ENCODE measurements at places on chromosomes 5 and 9.

DNA sequence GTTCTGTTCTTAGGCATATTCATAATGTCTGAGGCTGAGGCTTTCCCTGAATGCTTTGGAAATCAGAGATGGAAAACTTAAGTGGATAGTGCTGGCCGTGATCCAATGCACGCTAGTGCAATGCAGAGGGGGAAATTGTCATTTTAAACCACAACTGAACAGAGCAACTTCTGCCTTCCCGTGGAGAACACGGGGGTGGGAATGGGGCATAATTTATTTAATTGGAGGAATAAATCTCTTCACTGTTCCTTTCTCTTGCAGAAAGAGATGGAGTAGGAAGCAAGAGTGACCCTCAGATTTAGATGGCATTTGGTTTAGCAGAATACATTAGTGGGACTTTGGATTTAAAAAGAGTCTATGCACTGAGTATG lies 22.9 kb upstream of the NREP start:
- no peak for DNase-seq

DNA sequence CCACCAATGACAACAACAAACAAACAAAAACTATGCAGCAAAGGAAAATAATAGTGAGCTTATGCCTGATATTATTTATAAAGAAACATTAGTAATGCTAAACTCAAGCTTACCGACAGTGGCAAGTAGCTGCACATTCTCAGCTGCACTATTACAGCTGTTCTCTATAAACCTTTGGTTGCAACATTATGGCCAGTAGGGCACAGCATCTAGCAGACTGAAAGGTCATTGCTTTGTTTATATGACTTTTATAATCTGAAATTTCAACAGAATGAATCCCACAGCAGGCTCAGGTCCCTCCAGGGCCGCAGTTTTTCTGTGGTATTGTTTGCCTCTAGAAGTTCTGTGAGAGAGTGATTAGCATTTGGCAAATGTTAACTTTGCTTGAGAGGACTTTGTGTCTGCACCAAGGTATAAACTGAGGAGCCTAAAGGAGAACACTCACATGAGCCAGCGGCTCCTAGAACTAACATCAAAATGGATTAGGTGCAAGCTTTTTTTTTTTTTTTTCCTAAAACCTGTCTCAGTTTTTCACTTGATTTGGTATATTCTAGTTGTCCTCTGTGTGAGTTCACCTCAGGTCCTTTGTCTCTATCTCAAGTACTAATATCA lies 58.3 kb downstream of the IZUMO3 start:
- no peak for DNase-seq

- no peak for DNase-seq
Observed at GRCh38 chr9:109382182-109382581, 61.3 kb upstream of the EPB41L4B start.

DNA sequence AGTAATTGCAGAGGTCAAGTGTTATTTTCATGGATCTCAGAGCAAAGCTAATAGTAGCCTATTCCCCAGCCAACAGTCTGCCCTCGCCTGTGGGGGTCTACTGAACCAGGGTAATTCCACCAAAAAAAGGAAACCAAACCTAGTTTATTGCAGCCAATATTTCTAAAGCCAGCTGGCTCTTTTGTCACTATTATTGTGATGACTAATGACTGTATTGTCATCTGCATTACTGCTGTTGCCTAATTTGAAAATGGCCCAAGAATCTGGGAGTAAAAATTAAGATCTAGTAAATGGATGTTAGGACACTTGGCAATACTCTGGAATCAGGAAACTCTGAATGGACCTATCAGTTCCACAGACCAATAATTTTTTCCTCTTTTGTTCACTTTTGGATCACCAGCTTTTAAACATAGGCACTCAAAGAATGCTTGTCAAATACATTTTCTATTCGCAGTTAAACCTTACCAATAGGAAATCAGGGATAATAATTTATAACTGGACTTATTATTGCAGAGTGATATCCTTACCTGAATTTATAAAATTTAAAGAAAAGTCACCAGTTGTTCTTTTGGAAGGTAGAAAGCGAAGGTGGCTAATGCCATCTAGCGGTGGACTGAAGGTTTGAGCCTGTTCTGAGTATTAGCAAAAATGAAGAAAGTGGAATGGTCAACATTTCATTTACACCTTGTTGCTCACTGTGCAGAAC lies 69.2 kb downstream of the SYK start:
- DNase-seq = peak; percentile 0

- no peak for DNase-seq
Observed at GRCh38 chr5:155189981-155190380, 176.4 kb downstream of the KIF4B start.

DNA sequence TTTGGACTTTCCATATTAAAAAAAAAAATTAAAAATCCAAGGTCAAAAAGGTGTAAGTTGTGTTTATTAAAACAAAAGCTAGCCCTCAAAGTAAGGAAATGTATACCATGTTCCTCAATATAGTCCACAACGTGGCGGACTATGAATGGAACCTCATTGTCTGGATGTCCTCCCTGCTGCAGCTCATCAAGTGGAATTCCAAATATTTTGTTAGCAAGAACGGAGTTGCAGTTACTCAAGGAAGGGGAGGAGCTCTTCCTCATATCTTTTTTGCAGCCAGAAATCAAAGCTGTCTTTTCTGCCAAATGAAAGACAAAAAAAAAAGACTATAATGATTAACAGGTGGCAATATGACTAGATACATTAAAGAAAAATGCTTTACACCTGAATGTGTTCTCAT lies 14.0 kb downstream of the FAM13B start:
- no peak for DNase-seq

DNA sequence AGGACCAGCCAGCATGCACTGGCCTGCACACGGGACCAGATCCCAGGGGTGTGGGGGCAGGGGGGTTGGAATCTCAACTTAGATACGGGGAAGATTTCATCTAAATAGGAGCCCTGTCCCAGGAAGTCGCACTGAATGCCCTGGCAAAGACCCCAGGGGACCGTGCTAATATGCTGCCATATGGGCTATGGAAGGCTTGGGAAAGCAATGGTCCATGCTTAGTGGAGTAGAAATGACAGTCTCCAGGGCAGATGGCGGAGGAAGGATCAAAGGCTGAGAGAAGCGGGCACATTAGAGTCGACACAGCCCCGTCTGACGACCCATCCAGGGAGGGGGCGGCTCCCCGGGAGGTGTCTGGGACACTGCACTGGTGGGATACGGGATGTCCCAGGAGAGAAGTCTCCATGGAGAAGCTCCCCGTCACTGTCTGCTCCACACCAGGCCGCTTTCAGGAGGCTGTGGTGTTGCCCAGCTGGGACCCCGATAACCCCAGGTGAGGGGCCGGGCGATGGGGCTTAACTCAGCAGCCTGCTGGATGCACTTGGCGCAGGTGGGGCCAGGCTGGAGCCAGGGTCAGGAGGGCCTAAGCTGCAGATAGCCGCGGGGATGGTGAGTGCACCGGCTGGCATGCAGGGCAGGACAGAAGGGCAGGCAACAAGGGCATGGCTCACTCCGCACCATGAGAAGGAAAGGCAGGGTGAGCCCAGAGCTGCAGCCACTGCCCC lies 377.7 kb upstream of the IRX1 start:
- DNase-seq = no peak

- no peak for DNase-seq
Observed at GRCh38 chr5:61053937-61054336, 108.3 kb downstream of the SMIM15 start.

DNA sequence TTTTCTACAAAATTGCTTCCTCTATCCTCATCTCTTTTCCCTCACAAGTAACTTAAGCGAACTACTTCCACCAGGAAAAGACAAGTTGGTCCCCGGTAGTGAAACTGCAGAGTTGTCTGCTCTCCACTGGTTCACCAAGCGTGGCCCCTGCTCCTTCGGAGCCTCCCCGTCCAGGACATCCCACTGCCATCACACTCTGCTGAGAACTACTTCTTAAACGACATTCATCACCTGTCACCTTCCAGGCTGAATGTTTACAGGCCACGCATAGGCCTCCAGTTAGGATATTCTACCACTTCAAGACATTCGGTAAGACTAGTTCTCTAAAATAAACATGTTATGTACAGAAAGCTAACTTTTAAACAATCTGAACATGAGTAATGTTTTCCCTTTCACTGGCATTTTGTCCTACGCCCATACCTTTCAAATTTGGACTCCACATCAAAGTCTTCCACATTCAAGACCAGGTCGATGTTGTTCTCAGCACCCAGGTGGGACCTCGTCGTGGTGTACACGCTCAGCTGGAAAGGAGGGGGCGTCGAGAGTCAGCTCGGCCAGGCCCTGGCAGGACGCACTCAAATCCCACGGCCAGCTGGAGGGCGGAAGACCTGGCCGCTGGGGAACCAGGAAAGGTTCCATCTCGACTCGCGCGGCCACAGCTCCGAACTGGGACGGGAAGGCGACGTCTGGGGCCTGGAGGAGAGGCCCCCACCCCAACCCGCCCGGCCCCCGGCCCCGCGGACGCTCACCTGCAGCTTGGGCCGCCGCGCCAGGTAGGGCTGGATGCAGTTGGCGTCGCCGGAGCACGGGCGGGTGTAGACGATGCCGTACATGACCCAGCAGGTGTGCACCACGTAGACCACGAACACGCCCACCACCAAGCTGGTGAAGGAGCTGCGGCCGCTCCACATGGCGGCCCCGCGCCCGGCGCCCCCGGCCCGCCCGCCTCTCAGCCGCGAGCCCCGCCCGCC lies 683 bp downstream of the CLPTM1L start:
- no peak for DNase-seq

DNA sequence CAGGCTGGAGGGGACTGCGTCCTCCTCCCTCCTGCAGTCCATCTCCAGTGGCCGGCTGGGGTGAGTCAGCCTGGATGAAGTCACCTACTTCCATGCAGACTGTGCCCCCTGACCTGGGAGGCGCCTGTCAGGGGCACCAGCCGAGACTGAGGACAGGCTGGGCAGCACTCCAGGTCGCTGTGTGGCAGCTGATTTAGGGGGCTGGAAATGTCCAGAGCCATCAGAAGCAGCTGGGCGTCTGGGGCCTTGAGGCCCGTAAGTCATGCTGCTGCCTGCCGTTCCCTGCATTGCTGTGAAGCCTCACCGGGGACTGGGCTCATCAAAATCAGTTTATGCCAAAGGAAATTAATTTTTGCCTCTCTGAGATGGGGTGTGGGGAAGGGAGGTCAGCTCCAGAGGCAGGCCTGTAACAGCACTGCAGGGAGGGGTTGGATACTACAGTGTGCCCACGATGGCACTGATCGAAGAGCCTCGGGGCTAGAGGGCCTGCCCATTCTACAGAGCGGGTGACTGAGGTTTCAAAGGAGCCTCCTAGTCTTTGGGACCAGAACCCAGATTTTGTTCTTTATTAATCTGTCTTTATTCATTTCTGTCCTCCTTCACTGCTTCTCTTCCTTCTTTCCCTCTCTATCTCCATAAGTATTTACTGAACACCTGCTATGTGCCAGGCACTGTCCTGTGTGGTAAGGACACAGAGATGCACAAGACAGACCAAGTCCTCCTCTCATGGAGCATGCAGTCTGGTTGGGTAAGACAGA lies 70.4 kb upstream of the PSD2 start:
- peak; percentile 51 for DNase-seq

DNA sequence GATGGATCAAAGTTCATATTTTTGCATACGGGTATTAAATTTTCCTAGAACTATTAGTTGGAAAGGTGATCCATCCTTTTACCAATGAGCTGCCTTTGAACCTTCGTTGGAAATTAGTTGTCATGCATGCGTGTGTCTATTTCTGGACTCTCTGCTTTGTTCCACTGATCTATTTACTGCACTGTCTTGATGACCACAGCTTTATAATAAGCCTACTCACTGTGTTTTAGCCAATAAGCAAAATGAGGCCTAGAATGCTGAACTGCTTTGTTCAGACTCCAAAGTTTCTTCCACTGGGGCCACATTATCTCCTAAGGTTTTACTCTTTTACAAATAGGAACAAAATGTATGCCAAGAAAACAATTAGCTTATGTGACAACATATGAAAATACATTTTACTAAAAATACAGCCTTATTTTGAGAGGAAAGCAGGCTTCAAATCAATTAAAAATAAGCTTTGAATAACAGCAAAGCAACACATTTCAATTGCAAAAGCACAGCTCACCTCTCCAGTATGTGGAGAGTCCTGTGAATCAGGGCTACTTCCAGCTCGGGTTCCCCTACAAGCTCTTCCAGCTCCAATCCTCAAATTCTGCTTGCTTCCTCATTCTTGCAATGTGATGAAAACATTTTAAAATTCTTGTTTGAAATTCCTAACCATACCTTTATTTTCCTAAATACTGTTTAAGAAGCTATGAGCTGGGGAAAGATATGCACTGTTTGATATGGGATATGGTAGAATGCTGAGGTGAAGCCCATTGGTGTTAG lies 72.0 kb downstream of the RETREG1 start:
- DNase-seq = no peak

DNA sequence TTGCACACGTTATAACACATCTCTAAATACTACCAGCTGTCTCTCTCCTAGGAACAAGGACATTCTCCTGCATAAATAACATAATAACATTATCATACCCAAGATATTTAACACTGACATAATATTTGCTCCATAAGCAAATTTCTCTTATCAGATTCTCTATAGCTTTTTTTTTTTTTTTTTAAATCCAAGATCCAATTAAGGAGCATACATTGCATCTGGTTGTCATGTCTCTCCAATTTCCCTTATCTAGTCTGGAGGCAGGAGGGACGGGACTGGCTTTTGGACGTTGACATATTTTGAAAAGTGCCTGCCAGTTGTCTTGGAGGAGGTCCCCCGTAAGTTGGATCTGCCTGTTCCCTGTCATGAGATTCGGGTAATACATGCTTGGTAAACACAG lies 76.6 kb downstream of the RAPGEF1 start:
- DNase-seq = no peak

- no peak for DNase-seq
Observed at GRCh38 chr9:21114311-21114710, 27.3 kb downstream of the IFNW1 start.

GRCh38 chr5:965604-966344 lies 42.8 kb upstream of the NKD2 start:
- no peak for DNase-seq

DNA sequence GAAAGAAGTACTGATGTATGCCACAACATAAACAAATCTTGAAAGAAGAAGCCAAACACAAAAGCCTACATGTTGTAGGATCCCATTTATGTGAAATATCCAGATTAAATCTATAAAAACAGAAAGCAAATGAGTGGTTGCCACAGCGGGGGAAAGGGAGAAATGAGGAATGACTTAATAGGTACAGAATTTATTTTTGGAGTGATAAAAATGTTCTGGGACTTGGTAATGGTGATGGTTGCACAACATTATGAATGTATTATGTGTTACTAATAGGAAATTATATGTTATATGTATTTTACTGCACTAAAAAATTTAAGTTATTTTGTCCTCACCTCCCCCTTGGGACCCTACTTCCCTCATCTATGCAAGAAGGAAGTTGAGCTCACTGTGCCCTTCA lies 16.4 kb upstream of the TTC1 start:
- no peak for DNase-seq

All from retinal pigment epithelial cell (primary cell).